Myocyte (in vitro differentiated cells): ENCODE measurements at places on chromosomes 7 and 10.

DNA sequence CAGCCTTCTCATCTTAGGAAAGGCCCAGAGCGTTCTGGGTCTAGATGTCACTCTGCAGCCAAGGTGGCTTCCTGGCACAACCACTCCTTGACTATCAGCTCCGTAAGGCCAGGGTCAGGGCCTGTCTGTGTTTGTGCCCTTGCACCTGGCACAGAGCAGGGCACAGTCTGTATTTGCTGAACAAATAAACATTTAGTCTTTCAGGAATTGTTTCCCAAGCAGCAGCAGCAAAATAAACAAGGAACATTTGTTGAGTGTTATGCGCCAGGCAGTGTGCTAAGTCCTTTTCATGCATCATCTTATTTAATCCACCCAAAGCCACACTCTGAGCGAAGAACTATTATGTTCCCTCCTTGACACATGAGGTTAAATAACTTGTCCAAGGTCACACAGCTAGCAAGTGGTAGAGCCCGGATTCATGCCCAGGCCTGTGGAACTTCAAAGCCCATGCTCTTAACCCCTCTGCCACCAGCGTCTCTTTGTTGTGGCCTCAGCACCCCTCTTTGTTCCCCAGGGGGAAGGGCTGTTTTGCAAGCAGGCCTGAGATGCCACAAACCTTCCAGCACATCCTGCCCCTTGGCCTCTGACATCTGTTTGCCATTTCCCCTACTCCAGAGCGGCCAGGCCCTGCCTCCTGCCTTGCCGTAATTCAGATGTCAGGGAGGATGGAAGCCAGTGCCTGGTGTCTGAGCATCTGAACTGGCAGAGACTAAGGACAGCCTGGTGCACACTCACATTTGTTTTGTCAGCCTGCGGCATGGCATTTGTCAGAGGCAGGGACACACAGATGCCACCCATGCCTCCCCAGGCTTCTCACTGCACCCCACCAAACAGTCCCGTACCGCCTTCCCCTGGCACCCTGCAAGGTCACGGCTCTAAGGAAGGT, 325.8 kb upstream of the ZMIZ1 start:
- DNase-seq, result no peak

GRCh38 chr7:115410972-115411686, 489.2 kb downstream of the MDFIC start:
- no peak for DNase-seq

GRCh38 chr7:134613623-134614347, 32.9 kb upstream of the BPGM start:
- DNase-seq, result peak; percentile 85

DNA sequence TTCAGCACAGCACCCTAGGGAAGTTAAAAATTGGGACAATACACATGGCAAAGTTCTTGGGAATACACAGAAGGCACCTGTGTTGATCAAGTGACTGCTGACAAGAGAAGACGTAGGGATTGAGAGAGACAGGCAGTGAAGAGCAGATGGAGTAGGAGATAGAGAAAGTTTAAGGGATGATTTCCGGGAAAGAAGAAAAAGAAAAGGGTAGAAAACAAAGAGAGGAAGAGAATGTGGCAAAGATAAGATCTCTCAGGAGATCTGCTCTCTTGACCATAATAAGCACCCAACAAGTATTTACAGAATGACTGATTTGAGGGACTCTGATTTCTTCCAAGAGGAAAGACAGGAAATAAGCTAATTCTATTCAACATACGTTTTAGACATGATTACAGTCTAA, 15.1 kb upstream of the RALA start:
- no peak for DNase-seq

- no peak for DNase-seq
Observed at GRCh38 chr7:1767524-1767923, 97.4 kb downstream of the ELFN1 start.

GRCh38 chr10:126459878-126460481, 71.7 kb upstream of the ADAM12 start:
- DNase-seq, result peak; percentile 3

DNA sequence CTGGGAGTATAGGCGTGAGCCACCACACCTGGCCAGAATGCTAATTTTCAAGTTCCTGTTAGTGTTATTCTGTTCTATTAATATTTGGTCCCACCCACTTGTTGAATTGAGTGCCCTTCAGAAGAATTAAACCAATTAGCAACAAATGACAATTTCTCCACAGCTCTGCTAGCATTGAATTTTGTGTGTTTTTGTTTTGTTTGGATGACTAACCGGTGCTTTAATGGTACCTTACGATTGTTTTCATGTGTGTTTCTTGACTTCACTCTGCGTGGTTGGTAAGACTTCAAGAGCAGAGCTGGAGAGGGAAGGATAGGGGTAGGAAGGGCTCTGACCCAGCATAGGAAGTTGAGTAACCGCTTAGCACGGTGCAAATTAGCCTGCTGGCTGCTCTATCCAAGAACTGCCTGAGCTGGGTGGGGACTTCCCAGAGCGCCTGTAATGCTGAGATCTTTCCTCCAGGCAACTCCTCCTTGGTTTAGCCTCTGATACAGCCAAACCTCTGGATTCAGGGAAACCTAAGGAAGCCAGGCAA, 4.6 kb downstream of the ARPC1B start:
- peak; percentile 69 for DNase-seq

- DNase-seq, result peak; percentile 20
Observed at GRCh38 chr7:19410106-19410505, 264.9 kb upstream of the FERD3L start.

DNA sequence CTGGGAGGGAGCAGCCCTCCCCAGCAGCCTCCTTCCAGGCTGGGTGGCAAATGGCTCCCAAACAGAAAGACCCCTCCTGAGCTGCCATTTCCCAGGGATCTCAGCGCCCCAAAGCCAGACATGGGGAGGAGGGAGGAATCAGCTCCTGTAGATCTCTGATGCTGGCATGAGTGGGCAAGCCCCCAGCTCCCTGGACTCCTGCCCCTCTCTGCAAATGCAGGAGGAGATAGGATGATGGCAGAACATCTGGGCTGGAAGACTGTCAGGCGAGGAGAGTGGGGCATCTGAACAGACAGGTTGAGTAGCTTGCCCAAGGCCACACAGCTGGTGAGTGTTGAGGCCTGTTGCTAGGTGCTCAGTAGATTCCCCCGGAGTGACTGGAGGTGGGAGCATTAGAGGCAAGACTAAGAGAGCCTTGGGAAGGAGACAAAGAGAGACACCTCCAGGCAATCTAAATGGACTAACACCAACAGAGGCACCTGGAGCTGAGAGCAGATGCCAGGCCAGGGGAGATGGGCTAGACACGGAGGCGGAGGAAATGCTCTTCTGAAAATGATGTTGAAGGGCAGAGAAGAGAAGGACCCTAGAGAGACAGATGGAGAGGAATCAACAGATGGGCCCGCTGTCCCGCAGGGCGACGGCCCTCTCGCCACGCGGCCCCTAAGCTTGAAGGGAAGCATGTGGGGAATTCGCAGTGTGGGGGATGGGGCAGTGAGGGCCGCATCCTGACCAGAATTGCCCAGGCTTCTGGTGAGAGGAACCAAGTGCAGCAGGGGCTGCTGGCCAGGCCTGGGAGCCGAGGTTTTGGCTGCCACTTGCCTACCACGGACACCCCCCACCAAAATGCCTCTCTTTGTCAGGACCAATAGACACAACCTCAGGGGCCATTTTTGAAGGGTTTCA, 84.8 kb upstream of the LRRC4 start:
- DNase-seq, result no peak

DNA sequence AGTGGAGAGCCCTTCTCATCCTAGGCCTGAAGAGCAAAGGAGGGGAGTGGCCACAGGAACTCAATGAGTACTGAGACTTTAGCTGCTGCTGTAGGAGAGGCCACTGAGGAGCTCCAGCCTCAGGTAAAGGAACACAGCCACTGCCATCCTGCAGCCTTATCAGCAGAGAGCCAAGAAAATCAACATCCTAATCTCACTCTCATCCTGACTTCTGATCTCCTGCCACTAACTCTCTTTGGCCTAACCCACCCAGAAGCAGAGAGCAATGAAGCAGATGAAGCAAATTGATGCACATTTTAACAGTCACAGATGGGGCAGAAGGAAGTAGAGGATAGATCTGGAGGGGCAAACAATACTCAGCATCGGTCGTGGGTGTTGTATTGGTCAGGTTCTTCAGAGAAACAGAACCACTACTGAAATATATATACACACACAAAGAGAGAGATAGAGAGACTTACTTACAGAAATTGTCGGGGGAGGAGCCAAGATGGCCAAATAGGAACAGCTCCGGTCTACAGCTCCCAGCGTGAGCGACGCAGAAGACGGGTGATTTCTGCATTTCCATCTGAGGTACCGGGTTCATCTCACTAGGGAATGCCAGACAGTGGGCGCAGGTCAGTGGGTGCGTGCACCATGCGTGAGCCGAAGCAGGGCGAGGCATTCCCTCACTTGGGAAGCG, 297.6 kb downstream of the MTERF1 start:
- DNase-seq, result no peak

GRCh38 chr7:24704311-24704710, 53.0 kb downstream of the GSDME start:
- peak; percentile 41 for DNase-seq

GRCh38 chr7:6640246-6640721, 3.2 kb downstream of the ZNF316 start:
- peak; percentile 8 for DNase-seq

DNA sequence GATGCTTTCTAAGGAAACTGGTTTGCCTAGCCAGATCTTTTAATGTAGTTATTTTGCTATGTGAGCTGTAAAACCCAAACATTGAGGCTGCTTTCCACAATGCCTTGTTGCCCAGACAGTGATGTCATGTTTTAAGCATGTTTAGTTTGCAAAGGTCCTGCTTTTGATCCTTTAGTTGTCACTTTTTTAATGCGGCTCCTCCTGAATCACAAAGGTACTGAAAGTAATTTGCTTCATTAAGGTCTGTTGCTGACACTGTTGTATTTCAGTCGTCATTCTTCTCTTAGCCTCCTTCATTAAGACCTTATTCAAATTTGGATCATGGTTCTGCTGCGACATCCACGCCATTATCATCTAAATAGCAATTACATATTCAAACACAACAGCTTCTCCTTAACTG, 10.6 kb downstream of the RPA3 start:
- no peak for DNase-seq

DNA sequence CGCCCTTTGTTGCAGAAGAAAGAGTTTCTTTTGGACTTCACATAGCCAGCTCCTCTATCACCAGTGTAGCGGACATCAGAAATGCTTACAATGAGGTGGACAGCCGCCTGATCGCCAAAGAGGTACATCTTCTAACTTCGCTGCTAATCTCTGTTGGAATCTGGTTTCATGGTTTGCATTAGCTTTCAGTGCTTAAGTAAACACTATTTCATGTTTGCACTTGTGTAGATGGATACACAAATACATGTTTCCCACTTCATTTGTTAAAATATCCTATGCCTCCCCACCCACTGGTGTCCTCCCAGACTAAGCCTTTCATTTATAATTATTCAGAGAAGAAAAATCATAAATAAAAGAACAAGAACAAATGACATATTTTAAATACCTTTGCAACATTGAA, 103.9 kb downstream of the WDFY4 start:
- DNase-seq, result no peak

DNA sequence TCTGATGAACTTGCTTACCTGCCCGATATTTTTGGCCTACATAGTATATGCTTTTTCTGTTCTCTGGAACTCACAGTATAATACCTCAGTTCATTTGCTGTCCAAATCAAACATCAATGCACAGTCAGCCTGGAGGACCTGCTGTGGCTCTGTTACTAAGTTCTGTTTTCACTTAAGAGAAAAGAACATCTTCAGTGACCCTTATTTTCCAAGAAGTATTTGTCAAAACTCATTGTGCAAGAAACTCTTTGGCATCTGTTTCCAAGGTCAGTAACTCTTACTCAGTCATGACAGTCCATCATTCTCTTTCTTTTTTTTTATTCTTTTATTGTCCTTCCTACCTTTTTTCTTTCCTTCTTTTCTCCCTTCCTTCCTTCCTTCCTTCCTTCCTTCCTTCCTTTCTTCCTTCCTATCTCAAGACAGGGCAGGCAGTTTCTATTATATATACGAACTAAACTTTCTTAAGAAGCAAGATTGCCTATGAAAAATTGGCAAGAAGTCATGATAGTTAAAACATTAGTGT, 37.8 kb upstream of the SEM1 start:
- DNase-seq, result no peak
